M059J (cell line): ENCODE measurements at places on chromosomes 12 and 14.

- no peak for DNase-seq
Measured at GRCh38 chr12:100899301-100899700, 104.7 kb downstream of the ANO4 start.

- DNase-seq: peak; percentile 53
Measured at GRCh38 chr12:58479401-58479800, 440.9 kb downstream of the LRIG3 start.

DNA sequence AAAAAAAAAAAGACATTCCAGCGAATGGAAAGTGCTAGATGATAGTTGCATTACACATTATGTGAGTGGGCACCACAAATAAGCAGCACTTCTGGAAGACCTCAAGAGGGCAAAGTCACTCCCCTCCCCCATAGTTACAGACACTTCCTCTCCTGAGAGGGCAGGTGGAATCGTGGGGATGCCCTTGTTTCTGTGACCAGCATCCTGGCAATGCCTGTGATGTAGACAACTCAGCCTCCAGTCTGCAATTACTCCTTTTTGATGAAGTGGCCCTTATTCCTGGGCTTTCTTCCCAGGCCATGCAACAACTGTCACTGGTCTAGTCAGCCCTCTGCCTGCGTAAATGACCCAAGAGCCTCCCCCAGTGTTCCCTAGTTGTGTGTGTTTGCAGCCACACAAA is 104.8 kb downstream of the VRK1 start:
- no peak for DNase-seq

- no peak for DNase-seq
Measured at GRCh38 chr14:52020161-52020714, 30.9 kb downstream of the RTRAF start.

DNA sequence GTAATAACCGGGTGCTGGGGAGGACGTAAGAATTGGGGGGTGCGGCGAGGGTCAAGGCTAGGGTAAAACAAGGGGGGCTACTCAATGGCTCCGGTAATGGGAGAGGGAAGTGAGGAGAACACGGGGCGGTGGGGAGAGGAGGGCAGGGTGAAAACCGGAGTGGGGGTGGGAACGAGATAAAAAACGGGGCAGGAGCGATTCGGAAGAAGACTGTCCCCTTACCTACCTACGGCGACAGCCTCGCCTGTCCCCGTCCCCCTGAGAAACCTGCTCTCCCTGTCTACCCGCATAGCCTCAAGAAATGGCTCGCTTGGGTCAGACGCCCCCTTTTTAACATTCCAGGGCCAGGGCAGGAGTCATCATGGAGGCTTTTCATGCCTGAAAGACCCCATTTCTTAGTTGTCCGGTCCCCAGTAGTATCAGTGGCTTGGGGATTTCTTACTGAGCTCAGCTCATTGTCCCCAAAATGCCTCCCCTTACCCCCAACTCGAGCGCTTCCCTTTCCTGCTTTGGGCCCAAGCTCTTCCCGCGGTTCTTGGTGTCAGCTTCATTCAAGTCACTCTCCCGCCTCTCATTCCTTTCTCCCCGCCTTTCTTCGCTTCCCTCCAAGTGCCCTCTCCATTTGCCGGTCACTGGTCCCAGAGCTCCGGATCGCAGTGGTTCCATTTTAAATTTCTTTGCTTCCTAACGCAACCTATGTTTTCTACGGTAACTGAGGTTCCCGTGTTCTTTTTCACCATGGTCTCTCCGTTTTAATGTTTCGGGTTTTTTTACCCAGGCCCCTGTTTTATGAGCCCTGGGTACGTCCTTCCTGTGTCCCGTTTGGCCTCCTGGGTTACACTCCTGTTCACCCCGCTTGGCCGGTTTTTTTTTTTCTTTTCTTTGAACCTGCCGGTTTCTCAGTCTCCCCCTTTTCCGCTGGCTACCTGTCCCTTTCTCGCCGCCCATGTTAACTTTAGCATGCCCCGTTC is 1.2 kb upstream of the WSB2 start:
- DNase-seq: peak; percentile 70

- DNase-seq: no peak
Measured at GRCh38 chr14:29043737-29044136, 277.1 kb downstream of the FOXG1 start.

DNA sequence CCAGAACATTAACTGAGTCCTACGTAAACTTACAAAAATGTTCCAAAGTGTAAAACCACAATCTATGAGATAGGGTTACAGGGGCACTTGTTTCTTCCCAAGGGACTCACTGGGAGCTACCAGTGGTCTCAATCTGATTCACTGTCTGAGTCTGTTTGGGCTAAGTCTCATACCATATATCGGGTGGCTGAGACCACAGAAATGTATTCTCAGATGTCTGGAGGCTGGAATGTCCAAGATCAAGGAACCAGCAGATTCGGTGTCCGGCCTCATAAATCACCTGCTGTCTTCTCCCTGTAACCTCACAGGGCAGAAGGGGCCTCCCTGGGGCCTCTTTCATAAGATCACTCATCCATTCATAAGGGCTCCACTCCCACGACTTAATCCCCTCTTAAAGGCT is 616.3 kb upstream of the TMEM132C start:
- peak; percentile 87 for DNase-seq

DNA sequence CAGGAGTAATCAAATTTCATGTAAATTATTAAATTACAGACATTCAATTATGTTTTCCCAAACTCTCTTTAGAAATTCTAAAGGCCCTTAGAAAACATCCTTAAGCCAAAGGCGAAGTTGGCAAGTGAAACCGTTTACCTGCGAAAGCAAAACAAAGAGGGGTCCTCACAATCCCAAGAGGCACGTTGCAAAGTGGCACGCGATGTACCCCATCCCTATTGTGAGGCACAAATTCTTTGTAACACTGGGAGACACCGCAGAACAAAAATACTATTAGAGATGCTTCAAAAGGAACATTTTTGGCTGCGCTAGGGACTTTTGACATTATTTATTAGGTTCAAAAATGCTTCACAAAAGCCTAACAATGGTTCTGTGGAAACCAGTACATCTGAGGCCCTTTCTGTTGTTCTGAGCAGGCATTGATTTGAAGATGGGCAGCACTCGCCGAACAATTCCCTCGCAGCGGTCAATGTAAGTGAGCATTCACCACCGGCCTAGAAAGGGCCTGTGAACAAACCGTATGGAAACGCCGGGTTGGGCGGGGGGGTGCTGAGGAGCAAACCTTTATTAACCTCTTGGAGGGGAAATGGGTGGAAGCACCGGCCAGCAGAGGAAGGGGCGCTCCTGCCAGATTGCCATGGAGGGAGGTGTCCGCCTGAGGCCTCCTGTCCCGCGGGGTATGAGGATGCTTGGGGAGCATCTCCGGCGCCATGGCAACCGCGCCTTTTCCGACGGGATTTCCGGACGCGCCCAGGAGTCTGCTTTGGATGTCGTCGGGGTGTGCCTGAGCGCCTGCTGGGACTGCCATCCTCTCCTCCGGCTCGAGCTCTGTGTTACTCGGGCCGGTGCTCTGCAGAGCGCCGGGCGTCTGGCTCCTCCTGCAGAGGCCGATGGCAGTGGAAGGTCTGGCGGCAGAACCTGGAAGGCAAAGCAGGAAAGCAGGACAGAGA is 193.9 kb downstream of the C12orf42 start:
- no peak for DNase-seq

DNA sequence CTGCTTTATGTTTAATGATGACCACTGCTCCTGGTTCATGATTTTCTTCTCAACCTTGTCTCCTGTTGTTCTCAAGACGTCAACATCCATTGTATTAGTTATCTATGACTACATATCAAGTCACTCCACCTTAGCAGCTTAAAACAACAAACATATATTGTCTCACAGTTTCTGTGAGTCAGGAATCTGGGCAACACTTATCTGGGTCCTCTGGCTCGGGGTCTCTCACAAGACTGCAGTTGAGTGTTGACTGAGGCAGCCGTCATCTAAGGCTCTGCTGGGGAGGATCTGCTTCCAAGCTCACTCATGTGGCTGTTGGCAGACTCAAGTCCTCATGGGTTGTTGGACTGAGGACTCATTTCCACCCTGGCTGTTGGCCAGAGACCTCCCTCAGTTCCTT is 27.3 kb upstream of the FRS2 start:
- peak; percentile 61 for DNase-seq

DNA sequence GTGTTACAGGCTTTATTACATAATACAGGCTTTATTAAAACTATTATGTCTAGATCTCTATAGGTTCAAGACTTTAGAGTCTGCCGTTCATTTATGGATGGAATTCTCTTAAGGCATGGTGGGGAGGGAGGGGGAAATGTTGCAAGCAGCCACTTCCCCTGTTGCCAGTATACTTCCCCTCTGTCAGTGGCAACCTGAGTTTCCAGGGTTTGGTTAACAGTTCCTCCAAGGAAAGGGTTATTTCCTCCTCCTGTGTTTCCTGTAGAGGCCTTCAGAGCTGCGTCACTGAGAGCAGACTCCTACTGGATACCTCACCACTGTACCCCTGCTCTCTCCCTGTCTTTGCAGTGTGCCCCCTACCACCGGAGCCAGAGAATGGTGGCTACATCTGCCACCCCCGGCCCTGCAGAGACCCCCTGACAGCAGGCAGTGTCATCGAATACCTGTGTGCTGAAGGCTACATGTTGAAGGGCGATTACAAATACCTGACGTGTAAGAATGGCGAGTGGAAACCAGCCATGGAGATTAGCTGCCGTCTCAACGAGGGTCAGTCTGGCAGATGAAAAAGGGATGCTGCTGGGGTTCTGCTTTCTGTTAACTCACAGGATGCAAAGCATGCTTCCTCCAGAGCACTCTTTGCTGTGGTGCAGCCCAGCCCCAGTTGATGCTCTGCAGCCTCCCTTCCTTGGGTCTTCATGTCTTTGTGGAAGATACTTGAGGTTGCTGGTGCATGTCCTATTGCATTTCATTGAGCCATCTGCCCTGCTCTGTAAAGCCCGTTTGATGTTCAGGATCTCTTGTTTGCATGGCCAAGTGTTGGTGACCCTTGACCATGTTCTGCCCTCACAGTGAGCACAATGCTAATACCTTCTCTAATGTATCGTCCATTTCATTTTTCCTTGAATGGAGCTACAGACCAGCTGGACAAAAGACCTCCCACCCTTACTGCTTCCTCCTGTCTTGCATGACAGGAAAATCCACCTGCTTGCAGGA is 63.6 kb upstream of the SRSF5 start:
- DNase-seq: no peak

DNA sequence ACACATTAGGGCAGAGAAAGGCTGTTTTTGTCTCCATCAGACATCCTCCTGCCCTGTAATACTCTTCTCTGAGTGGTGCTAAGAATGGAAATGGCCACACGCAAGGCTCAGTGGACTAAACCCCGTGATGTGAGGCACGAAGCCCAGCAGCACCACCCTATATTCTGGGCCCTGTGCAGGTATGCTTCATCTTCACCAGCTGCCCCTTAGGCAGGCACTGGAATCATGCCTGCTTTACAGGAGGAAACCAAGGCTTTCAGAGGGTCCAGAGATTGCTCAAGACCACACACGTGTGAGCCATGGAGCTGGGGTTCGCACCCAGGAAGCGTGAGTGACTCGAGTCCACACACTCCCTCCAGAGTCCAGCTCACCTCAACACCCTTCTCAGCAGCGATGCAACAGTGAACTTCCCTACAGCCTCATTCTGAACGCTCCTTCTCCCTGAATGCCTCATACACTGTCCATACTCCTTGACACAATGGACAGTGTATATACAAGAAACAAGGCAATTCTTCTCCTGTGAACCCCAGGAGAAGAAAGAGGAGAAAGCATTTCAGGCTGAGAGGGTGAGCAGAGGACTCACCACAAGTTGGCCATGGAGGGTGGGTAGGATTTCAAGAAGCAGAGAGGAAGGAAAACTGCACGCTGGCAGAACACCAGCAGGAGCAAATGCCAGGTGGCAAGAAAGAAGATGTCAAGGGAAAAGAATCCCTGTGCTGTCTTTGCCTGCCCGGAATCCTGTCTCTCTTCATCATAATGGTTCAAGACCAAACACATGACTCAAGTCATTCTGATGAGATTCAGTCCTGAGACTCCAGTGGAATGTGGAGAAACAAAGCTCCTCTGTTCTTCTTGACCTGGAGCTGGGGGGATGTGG is 39.1 kb downstream of the NT5DC3 start:
- peak; percentile 72 for DNase-seq

DNA sequence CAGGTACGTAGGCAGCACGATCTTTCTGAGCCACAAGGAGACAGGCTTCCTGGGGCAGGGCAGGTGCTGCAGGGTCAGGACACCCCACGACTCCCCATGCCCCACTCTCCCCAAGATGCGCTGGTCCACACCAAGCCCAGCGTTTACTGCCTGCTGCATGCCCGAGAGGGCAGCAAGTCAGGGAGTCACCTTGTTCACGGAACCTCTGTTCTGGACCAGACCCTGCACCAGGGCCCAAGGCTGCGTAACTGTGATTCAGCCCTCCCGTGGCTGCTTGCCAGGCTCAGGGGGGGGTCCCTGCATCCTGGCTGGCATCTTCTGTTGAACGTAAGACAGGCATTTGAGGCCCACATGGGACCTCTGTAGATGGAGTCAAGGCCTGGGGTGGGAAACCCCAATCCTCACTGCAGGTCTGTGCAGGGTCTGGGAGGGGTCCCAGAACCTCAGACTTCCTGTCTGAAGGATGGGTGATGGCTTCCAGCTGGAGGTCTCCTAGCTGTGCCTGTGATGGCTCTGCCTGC is 228.6 kb upstream of the RTL1 start:
- no peak for DNase-seq

DNA sequence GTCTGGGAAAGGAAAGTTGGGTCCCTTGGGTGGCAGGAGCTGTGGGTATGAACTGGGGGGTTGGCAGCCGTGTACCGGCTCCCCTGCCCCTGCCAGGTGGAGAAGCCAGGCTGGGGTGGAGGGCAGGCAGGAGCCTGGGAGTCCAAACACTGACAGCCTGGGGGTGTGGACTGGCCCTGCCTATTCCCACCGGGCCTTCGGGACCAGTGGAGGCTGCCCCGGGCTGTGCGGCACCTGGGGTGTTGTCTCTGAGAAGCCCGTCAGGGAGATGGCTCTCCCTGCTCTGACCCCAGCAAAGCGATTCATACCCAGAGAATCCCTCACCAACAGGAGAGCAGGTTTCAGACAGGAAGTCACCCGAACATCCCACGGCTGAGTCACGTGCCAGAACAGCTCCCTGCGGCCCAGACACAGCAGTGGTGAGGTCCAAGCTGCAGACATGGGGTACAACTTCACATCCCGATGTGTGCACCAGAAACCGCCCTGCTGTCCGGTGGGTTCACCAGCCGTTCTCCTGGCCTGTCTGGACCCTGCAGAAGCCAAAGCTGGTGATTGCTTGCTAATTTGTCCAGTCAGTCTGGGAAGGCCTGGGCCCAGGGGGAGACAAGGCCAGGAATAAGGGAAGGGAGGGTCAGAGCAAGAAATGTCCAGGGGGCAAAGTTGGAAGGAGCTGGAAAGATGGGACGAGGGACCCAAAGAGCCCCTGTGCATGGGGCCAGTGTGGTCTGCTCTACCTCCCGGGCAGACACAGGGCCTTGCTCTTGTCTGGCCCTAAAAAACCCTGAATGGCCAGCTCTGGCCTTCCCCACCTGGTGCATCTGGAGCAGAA is 2.1 kb upstream of the GPR132 start:
- peak; percentile 46 for DNase-seq
